ENCODE measurements at places on chromosomes 6 and 20. TPM values are rescaled to one million over a fixed set of nuclear protein-coding genes. Genes with fewer than 3 reads are reported as not detected.

GRCh38 chr20:47055699-47056369 lies 161.2 kb downstream of the EYA2 start:
- no peak for DNase-seq

GRCh38 chr6:47133230-47134000 lies 91.3 kb upstream of the ADGRF1 start:
- no peak for DNase-seq

GRCh38 chr6:163738725-163739407 lies 324.3 kb downstream of the QKI start:
- no peak for DNase-seq

DNA sequence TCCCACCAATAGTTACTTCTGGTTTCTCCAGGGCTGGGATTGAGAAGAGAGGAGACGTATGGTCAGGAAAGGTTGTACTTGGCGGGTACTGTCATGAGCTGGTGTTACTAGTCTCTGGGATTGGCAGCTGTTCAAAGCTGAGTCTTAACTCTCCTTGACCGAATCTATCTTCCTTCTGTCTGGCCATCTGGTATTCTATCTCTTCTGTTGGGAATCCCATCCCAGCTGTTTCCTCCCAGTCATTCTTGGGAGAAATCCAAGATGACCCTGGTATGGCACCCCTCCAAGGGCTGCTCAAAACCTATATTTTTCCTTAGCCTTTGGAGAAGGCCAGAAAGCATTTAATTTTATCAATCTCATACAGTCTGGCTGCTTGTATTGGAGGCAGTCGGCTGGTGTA lies 287.0 kb upstream of the CHD6 start:
- DNase-seq, result no peak

The NUS1 gene
- 15.5 TPM for total RNA-seq

GRCh38 chr6:135418040-135418760 lies 79.3 kb downstream of the AHI1 start:
- DNase-seq, result no peak

The OPRM1 gene
- not detected for total RNA-seq

All from right atrium auricular region (tissue), 2 donors.